Endothelial cell of umbilical vein (primary cell): ENCODE measurements at places on chromosomes 2 and 18. TPM values are rescaled to one million over a fixed set of nuclear protein-coding genes. Genes with fewer than 3 reads are reported as not detected.

- H3K36me3 ChIP-seq = no peaks in the 10 kb centered on the region
- peak; percentile 95 for DNase-seq
- H3K4me1 ChIP-seq = peaks cover 77% of the 10 kb centered on the region
- no peak overlapping the region for H3K4me3 ChIP-seq
These were observed 18.4 kb upstream of the SLC20A1 start for GRCh38 chr2:112627060-112628040.

- DNase-seq = no peak
- H3K36me3 ChIP-seq = no peaks in the 10 kb centered on the region
- no peak overlapping the region for H3K27ac ChIP-seq
- H3K27me3 ChIP-seq = no peaks in the 10 kb centered on the region
- H3K4me3 ChIP-seq = no peak overlapping the region
- H3K4me1 ChIP-seq = no peaks in the 10 kb centered on the region
These were observed 61.2 kb downstream of the ARHGAP15 start for GRCh38 chr2:143190431-143190830.

- DNase-seq = no peak
- no peaks in the 10 kb centered on the region for H3K36me3 ChIP-seq
These were observed 117.3 kb downstream of the GALR1 start for GRCh38 chr18:77366720-77367641.

Gene KCNG2
- total RNA-seq = not detected in 2 replicates

DNA sequence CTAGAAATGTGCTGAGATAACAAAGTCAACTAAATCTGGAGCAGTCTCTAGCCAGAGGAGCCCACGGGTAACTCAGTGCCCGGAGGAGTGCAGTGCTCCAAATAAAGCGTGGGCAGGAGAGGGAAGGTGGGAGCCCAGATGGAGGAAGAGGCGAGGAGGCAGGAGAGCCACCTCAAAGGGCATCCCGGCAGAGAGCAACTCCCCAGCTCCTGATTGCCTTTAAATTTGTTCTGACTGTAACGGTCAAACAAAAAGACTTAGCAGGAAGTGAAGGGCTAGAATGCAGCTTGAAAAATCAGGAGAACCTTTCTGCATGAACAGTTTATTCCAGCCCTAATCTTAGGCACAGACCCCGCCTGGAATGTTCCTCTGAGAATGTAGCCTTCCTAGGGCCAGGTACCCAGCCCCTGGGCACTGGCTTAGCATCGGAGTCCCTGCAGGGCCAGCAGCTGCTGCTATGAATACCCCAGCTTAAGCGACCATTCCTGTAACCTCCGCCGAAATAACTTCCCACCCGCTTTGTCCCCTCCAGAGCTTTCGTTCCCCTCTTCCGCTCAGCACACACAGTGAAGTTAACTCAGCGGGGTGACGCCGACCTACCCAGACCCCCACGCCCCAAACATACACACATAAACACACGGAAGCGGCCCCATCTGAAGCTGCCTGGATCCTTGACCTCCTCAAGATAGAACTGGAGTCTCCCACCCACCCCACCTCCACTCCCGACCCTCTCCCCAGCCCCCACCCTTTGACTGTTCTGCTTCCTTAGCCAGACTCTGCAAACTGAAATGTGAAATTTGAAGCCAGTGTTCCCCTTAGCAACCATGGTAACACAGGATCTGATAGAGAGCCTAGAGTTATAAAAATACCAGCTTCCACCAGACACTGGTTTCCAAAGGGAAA lies 123.2 kb downstream of the SMAD7 start:
- H3K4me1 ChIP-seq = peaks cover 29% of the 10 kb centered on the region
- no peak overlapping the region for H3K27ac ChIP-seq
- H3K4me3 ChIP-seq = no peak overlapping the region

DNA sequence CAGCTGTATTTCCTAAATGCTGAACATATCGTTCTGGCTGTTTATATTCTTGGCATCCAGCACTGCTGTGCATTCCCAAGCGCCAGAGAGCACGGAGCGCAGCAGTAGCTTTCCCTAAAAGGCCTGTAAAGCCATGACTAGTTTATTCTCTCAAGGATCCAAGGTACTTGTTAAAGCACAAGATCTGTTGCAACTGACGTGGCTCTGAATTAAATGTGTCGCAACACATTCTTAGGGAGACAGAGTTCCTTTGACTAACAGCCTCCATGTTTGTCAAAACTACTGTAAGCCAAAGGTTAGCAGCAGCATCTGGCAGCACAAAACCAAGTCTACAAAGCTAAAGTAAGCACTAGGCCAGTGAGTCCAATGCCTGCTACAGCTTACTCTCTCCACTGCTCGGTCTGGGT lies 188.6 kb upstream of the FN1 start:
- no peak overlapping the region for H3K27ac ChIP-seq
- H3K36me3 ChIP-seq = peaks cover 14% of the 10 kb centered on the region
- H3K4me1 ChIP-seq = peaks cover 41% of the 10 kb centered on the region
- DNase-seq = no peak

Gene REG1B
- total RNA-seq = not detected in 2 replicates

DNA sequence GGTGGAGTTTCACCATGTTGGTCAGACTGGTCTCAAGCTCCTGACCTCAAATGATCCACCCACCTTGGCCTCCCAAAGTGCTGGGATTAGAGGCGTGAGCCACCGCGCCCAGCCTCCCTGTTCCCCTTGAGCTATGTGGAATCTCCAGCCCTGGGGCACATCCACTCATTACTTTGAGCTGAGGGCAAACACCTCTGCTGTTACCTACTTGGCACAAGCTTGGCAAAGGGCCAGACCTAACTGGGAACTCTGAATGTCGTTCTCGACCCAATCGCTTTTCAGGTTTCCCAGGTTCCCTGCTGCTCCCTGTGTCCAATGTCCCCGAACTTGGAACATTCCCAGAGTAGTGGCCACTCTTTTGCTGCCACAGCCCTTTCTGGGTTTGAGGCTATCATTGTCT lies 40.6 kb downstream of the CHST10 start:
- DNase-seq = no peak
- H3K4me1 ChIP-seq = no peaks in the 10 kb centered on the region
- H3K27ac ChIP-seq = no peak overlapping the region
- H3K27me3 ChIP-seq = peaks cover 20% of the 10 kb centered on the region

DNA sequence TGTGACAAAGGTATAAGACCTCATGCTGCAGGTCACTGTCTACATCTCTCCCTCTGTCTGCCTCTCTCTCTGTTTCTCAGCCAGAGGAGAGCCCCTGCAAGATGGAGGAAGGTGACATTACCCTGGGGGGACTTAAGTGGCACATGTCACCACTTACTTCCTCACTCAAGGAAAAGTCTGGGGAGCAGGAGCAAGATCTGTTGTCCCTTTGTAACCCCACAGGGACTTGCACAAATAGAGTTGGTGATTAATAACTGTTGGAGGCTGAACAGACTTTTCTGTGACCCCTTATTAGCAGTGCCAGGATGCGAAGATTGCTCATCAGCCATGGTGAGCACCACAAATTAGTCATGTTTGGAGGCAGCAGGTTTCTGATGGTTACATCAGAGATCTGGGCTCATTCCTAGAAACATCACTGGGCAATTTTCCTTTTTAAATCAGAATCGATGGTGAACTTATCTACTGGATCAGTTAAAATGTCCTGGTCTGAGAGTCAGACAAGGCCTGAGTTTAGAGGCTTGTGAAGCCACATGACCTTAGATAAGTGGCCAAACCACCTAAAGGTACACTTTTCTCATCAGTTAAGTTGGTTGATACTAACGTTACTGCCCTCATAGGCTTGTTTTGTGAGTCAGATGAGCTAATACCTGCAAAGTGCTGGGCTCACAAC lies 81.2 kb upstream of the LTBP1 start:
- peak; percentile 71 for DNase-seq
- no peak overlapping the region for H3K4me3 ChIP-seq
- H3K36me3 ChIP-seq = no peaks in the 10 kb centered on the region
- H3K27me3 ChIP-seq = no peaks in the 10 kb centered on the region
- H3K27ac ChIP-seq = no peak overlapping the region

Gene NEUROD1
- total RNA-seq = not detected in 2 replicates

GRCh38 chr2:174673440-174673839 lies 75.8 kb upstream of the WIPF1 start:
- H3K27ac ChIP-seq = no peak overlapping the region
- H3K36me3 ChIP-seq = no peaks in the 10 kb centered on the region
- no peak overlapping the region for H3K4me3 ChIP-seq
- H3K27me3 ChIP-seq = no peaks in the 10 kb centered on the region

Gene TGFA
- total RNA-seq = 0.12 and 0.22 TPM in 2 replicates

GRCh38 chr2:73894475-73894850 lies 1.7 kb downstream of the ACTG2 start:
- H3K27ac ChIP-seq = no peak overlapping the region
- H3K36me3 ChIP-seq = no peaks in the 10 kb centered on the region
- no peaks in the 10 kb centered on the region for H3K27me3 ChIP-seq
- no peaks in the 10 kb centered on the region for H3K4me1 ChIP-seq
- DNase-seq = no peak
- no peak overlapping the region for H3K4me3 ChIP-seq

Gene MEP1B
- not detected in 2 replicates for total RNA-seq

Gene CNTNAP5
- total RNA-seq = not detected in 2 replicates

DNA sequence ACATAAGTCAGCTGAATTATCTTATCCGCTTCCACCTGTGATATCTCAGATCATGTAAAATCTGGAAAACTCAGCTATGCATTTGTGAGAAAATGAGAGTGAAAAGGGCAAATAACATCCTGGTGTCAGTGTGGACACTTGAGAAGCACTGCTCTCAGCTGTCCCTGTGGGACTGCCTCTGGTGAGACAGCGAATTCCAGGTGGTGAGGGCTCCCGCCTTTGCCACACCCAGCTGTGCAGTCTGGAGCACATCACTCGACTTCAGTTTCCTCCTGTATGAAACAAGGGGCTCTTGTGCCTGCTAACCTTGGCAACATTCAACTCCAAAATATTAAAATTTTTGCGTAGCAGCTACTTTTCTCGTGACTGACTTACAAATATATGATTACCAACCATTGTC lies 194.9 kb upstream of the BOD1L2 start:
- no peaks in the 10 kb centered on the region for H3K27me3 ChIP-seq
- no peaks in the 10 kb centered on the region for H3K4me1 ChIP-seq
- no peak overlapping the region for H3K4me3 ChIP-seq
- no peaks in the 10 kb centered on the region for H3K36me3 ChIP-seq

Gene RESP18
- total RNA-seq = not detected in 2 replicates

- H3K4me3 ChIP-seq = no peak overlapping the region
- no peak overlapping the region for H3K27ac ChIP-seq
- DNase-seq = no peak
- no peaks in the 10 kb centered on the region for H3K4me1 ChIP-seq
These were observed 9.0 kb downstream of the SCN2A start for GRCh38 chr2:165248238-165248637.

DNA sequence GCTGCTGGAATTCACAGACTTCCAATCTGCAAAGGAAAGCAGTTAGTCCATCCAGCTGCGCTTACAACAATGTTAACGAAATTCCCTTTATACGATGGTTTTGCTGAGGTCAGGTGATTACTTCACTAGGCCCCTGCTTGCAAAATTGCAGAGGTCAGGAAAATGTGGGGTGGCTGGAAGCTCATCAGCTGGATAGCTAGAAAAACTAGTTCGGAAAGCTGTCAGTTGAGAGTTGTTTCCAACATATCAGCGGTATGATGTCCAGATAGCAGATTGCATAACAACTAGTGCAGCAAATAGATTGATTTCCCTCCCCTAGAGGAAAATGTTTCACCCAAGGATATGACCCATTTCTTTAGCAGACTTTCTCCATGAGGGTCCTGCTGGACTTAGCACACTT lies 2021.1 kb upstream of the CELF4 start:
- no peak for DNase-seq
- H3K27ac ChIP-seq = no peak overlapping the region
- no peaks in the 10 kb centered on the region for H3K36me3 ChIP-seq
- H3K27me3 ChIP-seq = no peaks in the 10 kb centered on the region

GRCh38 chr2:37246205-37246604 lies 14.7 kb downstream of the NDUFAF7 start:
- H3K4me3 ChIP-seq = no peak overlapping the region
- no peaks in the 10 kb centered on the region for H3K27me3 ChIP-seq
- no peak for DNase-seq
- H3K4me1 ChIP-seq = peaks cover 6% of the 10 kb centered on the region

- H3K27me3 ChIP-seq = no peaks in the 10 kb centered on the region
- peaks cover 2% of the 10 kb centered on the region for H3K4me1 ChIP-seq
- H3K36me3 ChIP-seq = no peaks in the 10 kb centered on the region
These were observed 18.3 kb downstream of the TRIB2 start for GRCh38 chr2:12734914-12735654.

- no peaks in the 10 kb centered on the region for H3K27me3 ChIP-seq
- peaks cover 3% of the 10 kb centered on the region for H3K36me3 ChIP-seq
- DNase-seq = no peak
- no peak overlapping the region for H3K27ac ChIP-seq
- H3K4me3 ChIP-seq = no peak overlapping the region
- H3K4me1 ChIP-seq = peaks cover 30% of the 10 kb centered on the region
These were observed 38.1 kb downstream of the PIK3C3 start for GRCh38 chr18:41993151-41993550.

- H3K27ac ChIP-seq = no peak overlapping the region
- no peaks in the 10 kb centered on the region for H3K4me1 ChIP-seq
- no peak for DNase-seq
- H3K4me3 ChIP-seq = no peak overlapping the region
- no peaks in the 10 kb centered on the region for H3K36me3 ChIP-seq
- H3K27me3 ChIP-seq = no peaks in the 10 kb centered on the region
These were observed 17.9 kb downstream of the EML4 start for GRCh38 chr2:42186945-42187632.

GRCh38 chr2:235194351-235194750 lies 242.5 kb downstream of the SH3BP4 start:
- H3K27me3 ChIP-seq = no peaks in the 10 kb centered on the region
- no peak overlapping the region for H3K27ac ChIP-seq
- no peak overlapping the region for H3K4me3 ChIP-seq
- H3K36me3 ChIP-seq = no peaks in the 10 kb centered on the region

DNA sequence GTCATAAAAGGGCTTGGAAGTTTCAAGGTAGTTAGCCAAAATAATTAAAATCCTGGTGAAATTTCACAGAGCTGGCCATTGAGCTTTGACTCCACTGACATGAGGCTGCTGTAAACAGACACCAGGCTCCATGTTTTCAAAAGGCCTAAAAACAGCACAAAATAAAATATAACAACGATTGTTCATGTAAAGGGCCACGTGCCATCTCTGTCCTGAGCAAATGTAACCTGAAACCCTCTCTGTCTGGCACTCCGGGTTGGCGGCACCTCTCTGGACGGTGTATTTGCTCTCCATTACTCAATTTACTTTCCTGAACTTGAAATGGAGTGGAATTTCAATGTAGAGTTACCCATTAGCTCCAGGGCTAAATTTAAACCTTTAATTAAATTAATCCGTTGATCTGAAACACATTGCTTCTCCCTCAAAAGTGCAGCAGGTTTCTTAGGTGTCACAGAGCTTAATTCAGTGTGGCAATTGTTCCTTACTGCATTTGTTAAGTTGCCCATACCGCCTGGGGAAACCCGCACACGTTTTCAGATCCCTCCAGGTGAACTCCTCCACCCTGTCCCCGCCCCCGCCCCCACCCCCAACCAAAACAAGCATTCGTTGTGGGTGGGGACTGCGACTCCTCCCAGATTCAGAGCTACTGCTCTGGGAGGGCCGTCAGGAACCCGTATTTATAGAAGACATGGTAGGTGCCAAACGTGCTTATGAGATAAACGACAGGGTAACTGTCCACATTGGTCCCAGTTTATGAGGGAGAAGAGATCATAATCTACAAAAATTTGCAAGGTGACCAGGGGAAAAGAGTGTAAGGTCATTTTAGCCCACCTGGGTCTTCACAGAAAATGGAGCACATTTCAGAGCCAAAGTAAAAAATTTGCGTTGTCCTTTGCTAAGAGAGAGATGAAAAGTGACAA lies 1.2 kb upstream of the CABLES1 start:
- peak overlapping the region; percentile 65 for H3K27ac ChIP-seq
- peaks cover 30% of the 10 kb centered on the region for H3K4me1 ChIP-seq
- no peaks in the 10 kb centered on the region for H3K27me3 ChIP-seq

GRCh38 chr18:77003316-77003715 lies 129.3 kb downstream of the MBP start:
- H3K4me3 ChIP-seq = no peak overlapping the region
- no peak overlapping the region for H3K27ac ChIP-seq
- no peak for DNase-seq
- no peaks in the 10 kb centered on the region for H3K36me3 ChIP-seq
- H3K4me1 ChIP-seq = no peaks in the 10 kb centered on the region
